Right hindlimb (tissue), 1 donor: ENCODE measurements at places on chromosomes 6 and 20.
A peak's percentile ranks its signal among the peaks of the same experiment; 100 is the strongest.

GRCh38 chr6:81511423-81511822 lies 241.1 kb downstream of the TENT5A start:
- DNase-seq: no peak

DNA sequence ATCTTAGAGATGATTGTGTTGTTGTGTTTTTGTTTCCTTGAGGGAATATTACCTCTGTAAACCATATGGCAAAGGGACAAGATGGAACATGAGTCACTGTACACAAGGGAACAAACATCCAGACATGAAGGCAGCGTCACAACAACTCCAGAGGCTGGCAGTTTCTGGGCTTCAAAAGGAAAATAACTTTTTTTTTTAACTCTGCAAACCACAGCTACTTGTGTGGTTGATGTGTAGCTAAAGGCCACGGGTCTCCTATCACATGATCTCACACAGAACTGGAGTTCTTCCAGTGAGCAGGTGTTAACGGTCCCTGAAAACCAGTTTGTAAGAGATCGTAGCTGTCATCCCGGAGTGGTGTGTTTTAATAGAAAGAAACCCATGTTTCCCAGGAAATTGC lies 33.2 kb upstream of the HBS1L start:
- DNase-seq: no peak

- DNase-seq: peak; percentile 82
Measured at GRCh38 chr6:408599-409102, 17.1 kb downstream of the IRF4 start.

GRCh38 chr6:125549202-125549884 lies 200.1 kb upstream of the HEY2 start:
- DNase-seq: no peak

DNA sequence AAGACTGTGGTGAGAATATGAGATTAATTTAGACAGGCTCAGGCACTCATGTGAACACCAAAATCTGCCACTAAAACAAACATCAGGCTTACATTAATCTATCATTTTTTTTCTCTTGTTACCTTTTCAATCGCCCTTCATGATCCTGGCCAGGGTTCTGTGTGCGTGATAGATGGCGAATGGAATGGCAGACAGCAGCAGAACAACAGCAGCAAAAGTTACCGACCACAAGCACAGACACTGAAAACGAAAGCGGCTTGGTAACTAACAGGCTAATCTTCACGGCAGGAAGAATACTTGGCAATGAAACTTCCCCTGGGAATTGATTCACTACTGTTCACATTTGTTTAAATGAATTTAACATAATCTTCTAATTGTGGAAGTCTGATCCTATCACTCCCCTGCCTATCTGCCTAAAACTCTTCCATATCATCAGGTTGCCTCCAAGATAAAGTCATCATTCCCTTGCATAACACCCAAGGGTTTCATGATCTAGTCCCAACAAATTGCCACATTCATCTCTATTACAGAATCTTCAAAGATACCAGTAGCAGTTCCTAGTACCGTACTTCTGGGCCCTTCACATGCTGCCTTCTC lies 28.7 kb downstream of the PTPRK start:
- no peak for DNase-seq

GRCh38 chr6:1679688-1680068 lies 70.0 kb downstream of the FOXC1 start:
- no peak for DNase-seq

DNA sequence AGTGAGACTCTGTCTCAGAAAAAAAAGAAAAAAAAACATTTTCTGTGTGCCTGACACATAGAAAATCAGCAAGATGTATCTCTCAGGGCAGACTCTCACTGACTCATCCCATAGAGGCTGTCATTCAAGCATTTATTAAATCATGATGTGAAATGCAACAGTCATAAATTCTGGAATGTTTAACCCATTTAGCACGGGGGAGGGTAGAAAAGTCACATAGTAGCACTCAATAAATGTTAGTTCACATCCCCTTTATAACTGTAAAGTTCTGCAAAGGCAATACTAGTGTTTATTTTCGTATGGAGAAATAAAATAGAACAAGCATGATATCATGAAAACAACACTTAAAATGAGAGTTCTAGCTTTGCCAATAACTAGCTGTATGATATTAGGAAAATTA lies 15.5 kb upstream of the CARMIL1 start:
- no peak for DNase-seq

GRCh38 chr6:4655196-4656025 lies 120.8 kb upstream of the CDYL start:
- DNase-seq: no peak

DNA sequence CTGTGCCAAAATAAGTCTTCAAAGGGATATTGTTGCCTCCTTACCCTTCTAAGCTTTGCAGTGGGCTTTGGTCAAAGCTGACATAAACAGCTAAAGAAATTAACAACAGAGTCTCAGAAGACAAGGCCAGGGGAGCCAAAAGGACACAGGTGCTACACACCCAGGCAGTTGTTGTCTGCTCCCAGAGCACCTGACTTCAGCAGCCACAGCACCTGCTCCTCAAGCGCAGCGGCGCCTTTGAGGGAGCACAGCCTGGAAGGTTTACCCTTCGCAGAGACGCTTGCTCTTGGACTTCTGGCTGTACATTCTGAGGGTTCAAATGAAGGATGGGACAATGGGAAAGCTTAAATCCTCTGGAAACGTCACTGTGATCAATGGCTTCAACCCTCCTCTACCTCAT lies 16.6 kb downstream of the B4GALT5 start:
- DNase-seq: no peak

GRCh38 chr6:44734886-44735629 lies 347.6 kb downstream of the CDC5L start:
- no peak for DNase-seq

DNA sequence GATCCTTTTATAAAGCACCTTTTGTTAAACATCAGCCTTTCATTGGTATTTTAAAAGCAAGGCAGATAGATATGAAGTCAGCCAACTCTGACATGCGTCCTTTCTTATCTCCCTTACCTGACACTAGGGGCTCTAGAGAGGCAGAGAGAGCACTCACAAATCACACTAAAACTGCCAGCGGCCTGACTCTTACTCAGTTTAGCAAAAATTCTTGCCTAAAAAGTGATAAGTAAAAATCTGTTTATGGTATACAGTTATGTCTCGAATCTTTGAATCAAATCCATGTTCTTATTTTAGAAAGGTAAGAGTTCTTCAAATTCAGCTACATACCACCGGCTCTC lies 10.4 kb upstream of the TDRD6 start:
- no peak for DNase-seq

- peak; percentile 38 for DNase-seq
Measured at GRCh38 chr6:108838101-108838717, 10.0 kb upstream of the ARMC2 start.

GRCh38 chr20:44747166-44748004 lies 1.7 kb downstream of the KCNK15 start:
- peak; percentile 76 for DNase-seq

- DNase-seq: no peak
Measured at GRCh38 chr6:20946022-20946421, 411.8 kb downstream of the CDKAL1 start.

- DNase-seq: peak; percentile 78
Measured at GRCh38 chr6:154615483-154616025, 105.1 kb upstream of the CNKSR3 start.

DNA sequence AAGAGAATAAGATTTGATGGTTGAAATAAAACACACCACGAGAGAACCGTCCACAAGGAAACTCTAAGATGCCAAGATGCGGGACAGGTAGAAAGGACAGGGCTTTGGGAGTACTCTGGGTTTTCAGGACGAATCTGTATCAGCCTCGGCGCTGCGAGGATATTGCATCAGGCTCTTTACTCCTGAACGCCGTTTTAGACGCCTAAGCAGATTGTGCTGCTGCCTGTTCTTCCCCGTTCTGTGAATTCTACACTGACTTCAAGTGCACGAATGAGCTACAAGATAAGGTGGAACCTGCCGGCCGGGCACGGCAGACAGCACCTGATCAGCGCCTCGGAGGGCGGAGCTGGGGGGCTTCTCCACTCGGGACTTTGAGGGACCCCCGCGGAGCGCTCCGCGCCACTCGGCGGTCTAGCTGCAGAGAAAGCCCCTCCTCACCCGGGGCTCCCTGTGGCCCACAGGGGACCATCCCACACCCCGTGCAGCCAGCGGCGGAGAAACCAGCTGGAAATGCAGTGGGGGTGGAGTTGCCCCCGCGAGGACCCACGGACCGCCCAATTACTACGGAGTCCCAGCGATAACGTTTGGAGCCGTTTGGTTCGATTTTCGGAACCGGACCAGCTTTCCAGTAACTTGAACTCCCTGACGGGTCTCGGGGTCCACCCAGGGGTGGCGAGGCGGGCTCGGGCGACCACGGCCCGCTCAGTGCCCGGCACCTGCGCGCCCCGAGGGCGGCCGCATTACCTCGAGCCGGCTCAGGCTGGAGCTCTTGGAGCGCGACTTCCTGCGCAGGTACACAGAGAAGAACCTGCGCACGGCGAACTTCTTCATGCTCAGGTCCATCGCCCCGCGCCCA lies 646 bp downstream of the RPS6KA2 start:
- no peak for DNase-seq

- DNase-seq: peak; percentile 88
Measured at GRCh38 chr20:6075428-6076219, 21.8 kb upstream of the LRRN4 start.

- no peak for DNase-seq
Measured at GRCh38 chr6:21731411-21732031, 138.0 kb downstream of the SOX4 start.

- DNase-seq: no peak
Measured at GRCh38 chr6:90411292-90411781, 114.7 kb upstream of the BACH2 start.

DNA sequence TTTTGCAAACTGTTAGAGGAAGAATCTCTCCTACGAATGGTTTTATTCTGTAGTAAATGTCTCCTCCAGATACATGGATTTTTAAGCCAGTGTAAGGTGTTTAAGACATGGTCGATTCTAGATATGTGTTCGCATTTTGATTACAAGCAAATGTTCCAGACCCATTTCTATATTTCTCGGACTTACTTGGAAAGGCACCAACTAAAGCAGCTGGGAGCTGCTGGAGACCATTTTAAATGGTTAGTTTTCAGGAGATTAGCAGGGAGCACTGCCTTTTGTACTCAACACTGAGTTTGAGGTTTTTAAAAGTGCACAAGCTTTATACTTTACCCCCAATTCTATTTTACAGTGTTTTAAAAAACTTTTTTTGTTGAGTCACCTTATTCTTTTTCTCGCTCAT lies 857.0 kb downstream of the KIF16B start:
- DNase-seq: peak; percentile 23

DNA sequence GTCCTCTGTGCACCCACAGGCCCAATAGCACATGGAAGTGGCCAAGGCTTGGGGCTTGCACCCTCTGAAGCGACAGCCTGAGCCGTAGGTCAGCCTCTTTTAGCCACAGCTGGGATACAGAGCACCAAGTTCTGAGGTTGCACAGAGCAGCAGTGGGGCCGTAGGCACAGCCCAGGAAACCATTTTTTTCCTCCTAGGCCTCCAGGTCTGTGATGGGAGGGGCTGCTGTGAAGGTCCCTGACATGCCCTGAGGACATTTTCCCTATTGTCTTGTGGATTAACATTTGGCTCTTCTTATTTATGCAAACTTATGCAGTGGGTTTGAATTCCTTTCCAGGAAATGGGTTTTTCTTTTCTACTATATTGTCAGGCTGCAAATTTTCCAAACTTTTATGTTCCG lies 878.7 kb upstream of the MAN1A1 start:
- no peak for DNase-seq

GRCh38 chr20:37325206-37325605 lies 20.7 kb upstream of the SRC start:
- no peak for DNase-seq

- DNase-seq: no peak
Measured at GRCh38 chr20:11721411-11721810, 196.3 kb upstream of the BTBD3 start.

DNA sequence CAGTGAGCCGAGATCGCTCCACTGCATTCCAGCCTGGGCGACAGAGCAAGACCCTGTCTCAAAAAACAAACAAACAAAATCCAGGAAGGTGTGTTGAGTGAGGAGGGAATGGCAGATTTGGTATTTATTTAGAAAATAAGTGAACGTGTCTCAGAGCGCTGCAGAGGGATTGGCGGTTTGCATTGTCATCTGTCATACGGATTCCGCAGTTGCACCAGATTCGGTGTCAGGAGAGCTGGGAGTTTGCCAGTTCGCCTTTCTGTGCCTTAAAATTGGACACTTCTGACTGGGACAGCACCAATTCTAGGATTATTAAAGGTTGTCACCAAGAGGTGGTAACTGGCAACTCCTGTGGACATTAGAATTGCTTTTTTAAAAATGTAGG lies 912 bp downstream of the SNRNP48 start:
- DNase-seq: no peak

- DNase-seq: no peak
Measured at GRCh38 chr6:144350528-144350880, 65.4 kb downstream of the UTRN start.

DNA sequence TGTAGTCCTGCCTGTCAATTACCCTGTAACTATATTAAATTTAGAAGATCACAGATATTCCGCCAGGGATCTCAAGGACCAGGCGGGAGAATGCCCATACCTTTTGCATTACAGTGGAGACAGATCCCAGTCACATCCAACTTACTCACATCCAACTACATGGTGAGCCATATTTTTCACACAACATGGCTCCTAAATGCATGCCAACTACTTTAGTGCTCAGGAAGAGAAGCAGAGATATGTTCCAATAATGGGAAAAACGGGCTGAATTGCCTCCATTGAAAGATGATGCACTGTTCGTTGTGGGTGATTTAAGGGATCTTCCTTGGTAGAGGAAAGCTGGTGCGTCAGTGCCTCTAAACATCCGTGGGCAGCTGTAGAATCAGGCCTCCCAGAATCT lies 304.5 kb downstream of the CD83 start:
- no peak for DNase-seq

DNA sequence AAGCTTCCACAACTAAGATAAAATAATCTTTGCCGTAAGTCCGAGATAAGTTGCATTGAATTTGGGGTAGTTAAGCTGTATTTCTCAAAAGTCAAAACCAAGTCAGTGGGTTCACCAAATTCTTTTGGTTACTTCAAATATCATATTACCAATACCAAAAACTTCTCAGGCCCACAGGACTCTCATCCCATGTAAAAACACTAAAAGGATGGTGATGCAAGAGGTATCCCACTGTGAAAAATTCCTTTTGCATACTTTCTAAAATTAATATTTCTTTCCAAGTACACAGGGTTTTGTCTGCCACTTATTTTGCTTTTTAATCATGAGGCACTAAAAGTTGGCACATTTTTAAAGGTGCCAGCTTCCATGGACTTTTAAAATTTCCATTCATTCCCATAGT lies 151.3 kb downstream of the GJA10 start:
- no peak for DNase-seq
